NCI-H446 (cell line): ENCODE measurements at places on chromosomes 2 and 18.

- no peak for DNase-seq
Observed at GRCh38 chr2:3952866-3953516, 249.6 kb downstream of the DCDC2C start.

DNA sequence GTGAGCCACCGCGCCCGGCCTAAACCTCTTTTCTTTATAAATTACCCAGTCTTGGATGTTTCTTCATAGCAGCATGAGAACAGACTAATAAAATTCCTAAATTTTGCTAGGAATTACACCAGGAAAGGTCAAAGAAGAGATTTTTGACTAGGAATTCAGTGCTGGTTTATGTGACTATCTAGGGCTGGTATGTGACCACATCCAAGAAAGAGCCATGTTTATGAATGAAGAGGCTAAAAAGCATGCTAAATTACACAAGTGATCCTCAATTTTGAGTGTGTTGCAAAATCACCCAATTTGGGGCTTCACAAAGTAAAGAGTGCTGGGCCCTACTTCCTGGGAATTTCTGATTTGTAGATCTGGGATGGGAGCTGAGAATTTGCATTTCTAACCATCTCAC is 123.6 kb downstream of the CSRNP3 start:
- DNase-seq, result no peak

- no peak for DNase-seq
Observed at GRCh38 chr2:53751728-53752127, 15.9 kb upstream of the CHAC2 start.

DNA sequence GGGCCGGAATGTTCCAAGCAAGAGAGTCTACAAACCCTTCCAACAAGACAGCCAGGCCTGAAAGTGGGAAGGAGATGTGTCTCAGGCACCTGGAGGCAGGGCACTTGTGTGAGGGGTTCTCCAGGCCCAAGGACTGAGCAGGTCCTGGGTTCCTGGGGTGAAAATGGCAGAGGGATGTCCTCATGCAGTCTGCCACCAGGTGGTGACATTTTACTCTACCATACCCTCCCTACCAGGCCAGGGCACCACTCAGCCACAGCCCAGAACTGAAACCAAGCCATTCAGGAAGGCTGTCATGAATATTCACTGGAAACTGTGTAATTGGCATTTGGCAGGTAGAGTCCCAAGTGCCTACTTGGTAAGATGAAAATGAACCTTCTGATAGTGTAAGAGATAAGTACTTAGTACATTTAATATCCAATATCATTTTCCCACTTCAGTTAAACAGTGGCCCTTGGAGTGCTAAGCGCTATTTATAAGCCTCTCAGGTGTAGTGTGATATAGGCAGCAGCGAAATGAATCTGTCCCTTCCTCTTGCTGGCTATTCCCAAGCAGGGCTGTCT is 185.1 kb downstream of the MYO5B start:
- DNase-seq, result peak; percentile 20

DNA sequence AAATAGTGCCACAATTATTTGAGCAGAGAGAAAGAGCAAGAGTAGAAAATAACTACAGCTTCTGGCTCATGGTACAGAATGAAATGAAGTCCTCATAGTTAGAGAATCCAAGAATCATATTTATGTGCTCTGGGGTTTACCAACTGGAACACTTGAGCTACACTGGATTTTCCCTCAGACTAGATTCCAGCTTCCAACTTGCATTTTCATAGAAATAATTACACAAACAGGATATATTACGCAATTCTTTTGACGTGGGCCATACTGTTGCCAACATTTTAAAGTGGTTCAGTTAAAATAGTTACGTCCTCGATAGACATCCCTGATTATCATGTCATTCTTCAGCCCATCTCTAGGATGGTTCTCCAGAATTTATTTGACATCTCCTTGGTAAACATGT is 129.2 kb downstream of the ETAA1 start:
- DNase-seq, result no peak

DNA sequence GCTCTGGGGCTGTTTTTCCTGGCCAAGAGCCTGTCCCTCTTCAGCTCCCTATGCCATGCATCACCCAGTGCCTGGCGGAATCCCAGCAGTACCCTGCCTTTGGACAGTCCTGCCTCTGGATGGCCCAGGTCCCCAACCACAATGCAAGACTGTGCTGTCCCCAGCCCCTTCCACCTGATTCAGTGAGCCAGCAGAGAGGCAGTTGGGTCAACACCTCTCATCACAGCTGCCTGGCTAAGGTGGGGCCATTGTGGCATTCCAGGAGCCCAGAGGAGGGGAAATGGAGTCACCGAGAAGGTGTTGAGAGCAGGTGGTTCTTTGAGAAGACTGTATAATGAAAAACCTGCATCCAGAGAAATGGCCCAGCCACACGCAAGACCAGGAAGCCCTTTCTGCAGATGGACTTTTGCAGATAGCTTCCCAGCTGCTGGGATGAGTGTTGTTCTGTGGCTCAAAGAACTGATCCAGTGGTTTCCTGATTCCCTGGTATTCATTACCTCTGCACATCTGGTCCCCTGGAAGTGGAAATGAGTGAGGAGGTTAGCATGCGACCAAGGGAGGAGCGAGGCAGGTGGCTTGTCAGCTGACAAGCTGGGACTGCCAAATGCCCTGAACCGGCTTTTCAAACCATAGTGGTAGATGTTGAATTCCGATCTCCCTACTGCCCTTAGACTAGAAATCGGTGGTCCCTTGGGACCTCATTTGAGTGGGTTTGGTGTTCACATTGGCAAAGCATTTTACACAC is 1.7 kb upstream of the ASPRV1 start:
- DNase-seq, result no peak

DNA sequence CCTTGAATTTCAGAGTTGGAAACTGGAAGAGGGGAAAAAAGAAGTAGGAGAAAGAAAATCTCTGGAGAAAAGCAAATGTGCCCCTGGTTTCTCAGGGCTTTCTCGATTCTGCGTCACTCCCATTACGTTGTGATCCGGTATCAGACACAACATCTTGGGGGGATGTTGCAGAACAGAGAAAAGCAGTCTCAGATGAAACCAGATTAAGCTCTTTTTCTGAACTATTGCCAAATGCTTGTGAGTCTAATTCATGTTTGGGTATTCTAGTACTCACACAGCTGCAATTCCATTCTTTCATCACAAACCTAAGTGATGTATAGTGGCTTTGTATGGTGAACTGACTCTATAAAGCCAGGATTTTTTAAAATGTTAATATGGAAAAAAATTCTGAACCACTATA is 233.2 kb downstream of the TCF4 start:
- DNase-seq, result no peak

DNA sequence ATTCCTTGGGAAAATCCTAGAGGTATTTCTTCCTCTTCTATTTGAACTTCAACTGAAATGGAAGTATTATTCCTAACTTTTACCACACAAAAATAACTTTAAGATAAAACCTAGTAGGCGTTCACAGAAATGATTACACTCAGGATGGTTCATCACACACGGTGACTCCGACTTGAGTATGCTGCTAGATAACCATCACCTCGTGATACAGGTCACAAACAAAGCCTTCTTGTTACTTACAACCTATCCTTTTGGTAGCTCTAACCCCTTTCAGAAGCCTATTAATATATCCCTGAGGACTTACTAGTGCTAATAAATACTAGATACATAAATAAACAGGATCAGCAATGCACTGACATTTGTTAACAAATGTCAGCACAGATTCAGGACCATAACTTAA is 101.0 kb upstream of the DNER start:
- DNase-seq, result no peak

DNA sequence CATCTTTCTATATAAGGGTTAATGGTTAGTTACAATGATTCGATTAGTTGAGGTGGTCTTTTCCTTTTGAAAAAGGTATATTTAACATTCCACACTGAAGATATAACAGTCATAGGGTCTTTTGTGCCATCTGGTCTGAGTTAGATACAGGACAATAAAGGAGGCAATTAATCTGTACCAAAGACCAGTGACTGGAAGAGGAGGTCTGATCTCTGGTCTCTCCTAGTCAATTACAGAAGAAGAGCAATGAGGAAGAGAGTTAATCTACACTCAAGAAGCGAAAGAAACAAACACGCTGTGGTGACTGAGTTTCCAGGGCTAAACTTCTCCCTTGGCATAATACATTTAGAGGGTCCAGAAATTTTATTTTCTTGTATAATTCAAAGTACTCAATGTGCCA is 20.7 kb upstream of the RMDN2 start:
- no peak for DNase-seq

DNA sequence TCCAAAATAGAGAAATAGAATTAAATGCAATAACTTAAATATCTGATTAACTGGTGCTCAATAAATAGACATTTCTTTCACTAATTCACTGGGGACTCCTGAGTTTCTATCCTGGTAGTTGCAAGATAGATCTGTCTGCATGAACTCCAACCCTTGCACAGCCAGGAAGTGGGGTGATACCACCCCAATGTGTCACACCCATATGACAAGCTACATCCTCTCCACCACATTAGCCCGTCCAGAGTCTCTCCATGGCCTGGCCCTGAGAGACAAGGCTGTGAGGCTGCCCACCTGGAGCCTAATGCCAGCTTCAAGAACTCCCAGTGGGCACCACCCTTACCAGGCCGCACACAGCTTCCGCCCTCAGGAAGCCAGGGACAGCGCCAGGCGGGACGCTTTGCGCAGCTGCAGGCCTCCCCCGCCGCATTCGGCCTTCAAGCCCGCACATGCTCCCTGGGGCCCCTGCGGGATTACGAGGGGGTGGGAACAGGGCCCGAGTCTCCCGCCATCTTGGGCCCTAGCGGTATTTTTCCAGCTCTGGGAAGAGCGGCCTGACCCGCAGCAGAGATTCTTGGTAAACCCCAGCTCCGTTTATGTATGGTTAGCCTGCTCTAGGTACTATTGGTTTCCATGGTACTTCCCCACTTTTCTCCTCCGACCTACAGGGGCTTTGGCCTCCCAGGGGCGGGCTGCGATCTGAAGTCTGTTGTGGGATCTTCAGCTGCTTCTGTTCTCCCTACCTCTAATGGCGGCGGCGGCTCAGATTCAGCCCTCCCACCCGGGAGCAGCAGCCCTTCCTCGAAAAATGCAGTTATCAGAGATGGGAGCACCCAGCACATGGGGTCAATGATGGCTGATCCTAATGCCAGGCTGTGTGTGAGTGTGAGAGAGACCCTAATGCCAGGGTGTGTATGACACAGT is at the start of gene TDRD15:
Gene TDRD15, plus strand, starts transcription at position 496 of the 921 bp plus-strand sequence. CDS start 13,500 bp downstream, outside the sequence.
- no peak for DNase-seq

DNA sequence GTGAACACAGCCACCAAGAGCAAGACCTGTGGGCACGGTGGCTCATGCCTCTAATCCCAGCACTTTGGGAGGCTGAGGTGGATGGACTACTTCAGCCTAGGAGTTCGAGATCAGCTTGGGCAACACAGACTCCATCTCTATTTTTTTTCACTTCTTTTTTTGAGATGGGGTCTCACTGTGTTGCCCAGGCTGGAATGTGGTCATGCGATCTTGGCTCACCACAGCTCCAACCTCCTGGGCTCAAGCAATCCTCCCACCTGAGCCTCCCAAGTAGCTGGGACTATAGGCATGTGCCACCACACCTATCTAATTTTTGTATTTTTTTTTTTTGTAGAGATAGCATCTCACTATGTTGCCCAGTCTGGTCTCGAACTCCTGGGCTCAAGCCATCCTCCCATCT is 54.4 kb upstream of the SPRED2 start:
- no peak for DNase-seq

- DNase-seq, result no peak
Observed at GRCh38 chr2:224038049-224038829, 847 bp downstream of the SERPINE2 start.

DNA sequence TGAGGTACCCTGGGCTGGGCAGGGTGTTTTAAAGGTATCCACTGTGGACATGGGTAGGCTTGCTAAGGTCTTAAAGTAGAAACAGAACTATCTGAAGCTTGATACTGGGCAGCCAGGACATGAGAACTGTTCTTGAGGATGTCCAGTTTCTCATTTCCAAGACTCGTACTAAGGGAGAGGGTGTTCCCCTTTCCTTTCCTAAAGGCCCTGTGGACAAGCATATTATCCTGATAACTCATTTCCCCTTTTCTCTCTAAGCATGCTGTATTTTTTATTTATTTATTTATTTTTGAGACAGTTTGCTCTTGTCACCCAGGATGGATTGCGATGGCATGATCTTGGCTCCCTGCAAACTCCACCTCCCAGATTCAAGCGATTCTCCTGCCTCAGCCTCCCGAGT is 273.6 kb downstream of the PRKCE start:
- no peak for DNase-seq

DNA sequence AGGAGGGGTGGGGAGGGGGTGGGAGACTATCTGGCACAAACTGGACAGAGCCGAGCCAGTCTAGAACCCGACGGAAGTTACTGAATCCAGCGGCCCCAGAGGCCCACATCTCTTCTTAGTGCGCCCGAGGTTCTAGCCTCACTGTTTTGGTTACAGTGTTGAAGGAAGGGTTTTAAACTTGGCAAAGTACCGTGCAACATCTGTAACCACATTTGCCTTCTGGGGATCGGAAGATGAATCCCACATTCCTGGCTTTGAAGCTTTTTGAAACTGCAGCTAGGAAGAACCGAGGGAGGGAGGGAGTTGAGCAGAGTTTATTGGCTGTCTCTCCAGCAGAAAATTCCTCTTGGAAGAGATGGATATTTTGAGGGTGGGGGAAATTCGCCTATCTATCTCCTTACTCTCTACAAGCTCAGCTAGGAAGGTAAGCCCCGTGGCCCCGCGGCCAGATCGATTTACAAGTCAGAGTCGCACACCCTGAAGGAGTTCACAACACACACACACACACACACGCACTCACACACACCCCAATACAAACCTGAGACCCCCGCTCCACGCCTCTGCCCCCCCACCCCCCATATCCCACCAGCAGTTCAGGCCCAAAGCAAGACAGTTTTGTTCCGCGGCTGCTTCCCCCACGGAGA is 1.0 kb downstream of the ACVR1 start:
- no peak for DNase-seq

DNA sequence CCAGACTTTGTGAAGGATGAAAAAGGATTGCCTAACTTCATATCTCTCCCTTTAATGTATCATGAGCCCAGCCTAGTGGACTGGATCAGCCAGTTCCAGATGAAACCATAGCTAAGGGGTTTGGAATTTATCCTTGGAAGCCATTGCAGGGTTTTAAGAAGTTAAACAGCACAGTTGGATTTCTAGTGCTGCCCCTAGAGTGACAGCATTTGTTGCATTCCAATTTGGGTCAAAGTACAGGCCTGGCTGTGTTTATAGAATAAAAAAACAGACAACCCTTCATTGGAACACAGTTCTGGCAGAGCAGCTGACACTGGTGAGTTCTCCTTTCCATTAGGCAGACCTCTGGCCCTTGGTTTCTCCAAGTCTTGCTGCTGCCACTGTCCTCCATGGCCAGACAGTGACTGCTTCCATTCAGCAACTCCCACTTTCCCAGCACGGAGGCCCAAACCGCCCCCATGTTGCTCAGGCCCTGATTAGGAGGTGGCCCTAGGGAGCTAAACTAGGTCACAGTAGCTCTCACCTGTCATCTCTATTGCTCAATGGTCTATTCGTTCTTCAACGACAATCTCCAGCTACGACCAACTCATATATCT is 8.0 kb downstream of the GPR39 start:
- no peak for DNase-seq

DNA sequence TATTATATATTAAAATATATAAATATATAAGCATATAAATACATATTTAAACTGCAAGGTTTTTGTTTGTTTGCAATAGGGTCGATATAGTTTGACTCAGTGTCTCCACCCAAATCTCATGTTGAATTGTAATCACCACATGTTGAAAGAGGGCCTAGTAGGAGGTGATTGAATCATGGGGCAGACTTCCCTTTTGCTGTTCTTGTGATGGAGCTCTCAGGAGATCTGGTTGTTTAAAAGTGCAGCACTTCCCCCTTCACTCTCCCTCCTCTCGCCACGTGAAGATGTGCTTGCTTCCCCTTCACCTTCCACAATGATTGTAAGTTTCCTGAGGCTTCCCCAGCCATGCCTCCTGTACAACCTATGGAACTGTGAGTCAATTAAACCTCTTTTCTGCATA is 2137.3 kb upstream of the CELF4 start:
- no peak for DNase-seq
